ENCODE measurements at places on chromosomes 2 and 18.

- no peak for DNase-seq
These were observed 573 bp downstream of the IGFBP2 start for GRCh38 chr2:216633616-216634369.

DNA sequence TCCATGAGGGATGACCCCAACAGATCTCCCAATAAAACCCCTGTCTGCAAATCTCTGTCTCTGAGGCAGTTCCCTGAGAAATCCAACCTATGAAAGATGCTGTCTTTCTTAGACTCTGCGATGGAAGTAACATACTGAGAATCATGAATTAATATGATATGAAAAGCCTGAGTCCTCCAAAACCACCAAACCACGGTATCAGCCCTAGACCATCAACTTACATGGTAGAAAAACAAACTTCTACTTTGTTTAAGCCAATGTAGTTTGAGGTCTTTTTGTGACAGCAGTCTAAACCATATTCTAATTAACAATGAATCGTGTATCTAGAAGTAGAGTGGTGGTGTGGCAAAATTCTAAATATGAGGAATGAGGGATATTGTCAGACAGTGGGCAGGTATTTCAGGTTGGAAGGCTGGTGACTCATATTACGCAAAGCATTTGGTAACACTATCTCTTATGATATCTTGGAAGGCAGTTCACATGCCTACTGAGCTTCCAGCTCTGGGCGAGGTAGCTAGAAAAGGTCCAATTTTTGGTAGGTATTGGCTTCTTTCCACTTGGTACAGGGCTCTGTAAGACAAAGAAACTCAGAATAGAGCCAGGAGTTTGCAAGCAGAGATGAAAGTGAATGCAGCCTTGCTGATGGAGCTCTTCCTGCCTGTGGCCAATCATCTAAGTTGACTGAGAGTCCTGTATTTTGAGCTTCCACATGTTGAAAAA, 215.8 kb downstream of the ZFP36L2 start:
- no peak for DNase-seq

DNA sequence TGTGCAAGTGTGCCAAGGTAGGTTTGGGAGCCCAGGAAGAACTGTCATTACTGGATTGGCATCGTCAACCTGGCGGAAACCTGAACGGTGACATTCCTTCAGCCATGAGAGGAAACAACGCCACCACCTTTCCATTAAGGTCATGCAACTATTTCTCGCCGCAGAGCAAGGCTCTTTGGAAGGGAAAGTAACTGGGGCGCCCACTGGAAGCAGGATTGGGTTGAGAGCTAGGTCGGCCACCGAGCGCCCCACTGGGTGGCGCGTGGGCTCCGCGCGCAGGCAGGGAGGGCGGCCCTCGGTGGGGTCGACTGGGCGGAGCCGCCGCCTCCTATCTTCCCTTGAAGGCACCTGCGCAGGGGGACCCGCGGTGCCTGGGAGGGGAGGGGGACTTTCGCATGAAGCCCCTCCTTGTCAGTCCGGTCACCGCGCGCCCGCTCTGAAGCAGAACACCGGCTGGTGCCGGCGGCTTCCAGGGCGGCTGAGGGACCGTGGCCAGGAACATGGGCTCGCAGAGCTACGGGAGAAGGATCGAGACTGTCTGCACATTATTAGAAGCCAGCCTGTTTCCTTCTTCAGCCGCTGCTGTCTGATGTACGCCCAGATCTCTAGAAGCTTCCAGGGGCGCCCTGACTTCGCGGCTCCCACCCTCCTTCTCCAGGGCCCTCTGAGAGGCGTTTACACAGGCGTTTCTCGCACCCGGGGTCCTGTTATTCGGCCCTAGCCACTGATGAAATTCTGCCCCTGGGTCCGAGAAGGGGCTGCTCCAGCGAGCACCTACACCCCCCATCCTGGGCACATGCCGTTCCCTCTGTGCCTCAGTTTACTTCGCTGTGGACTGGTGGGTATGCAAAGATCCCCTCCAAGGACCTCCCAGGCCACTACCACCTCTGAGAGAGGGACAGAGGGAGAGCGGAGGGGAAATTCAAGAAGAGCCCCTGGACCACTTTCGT, 27.3 kb upstream of the MAL start:
- DNase-seq: no peak

GRCh38 chr2:219570194-219570923, 980 bp downstream of the OBSL1 start:
- no peak for DNase-seq

DNA sequence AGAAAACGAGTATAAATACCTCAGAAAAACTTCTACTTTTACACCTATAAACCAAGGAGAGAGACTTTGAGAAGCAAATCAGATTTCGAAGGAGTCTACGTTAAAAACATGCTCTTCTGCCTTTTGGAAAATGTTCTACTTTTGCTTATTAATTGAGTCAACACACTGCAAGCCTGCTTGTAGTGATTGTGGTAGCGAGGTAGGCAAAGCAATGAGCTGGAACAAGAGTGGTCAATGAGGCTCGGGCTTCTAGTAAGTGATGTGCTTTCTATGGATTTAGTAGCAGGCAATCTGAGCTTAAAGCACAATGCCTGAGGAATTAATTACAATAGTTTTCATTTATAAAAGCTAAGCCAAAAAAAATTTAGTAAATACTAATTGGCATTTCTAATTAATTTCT, 103.4 kb upstream of the TFCP2L1 start:
- DNase-seq: no peak

DNA sequence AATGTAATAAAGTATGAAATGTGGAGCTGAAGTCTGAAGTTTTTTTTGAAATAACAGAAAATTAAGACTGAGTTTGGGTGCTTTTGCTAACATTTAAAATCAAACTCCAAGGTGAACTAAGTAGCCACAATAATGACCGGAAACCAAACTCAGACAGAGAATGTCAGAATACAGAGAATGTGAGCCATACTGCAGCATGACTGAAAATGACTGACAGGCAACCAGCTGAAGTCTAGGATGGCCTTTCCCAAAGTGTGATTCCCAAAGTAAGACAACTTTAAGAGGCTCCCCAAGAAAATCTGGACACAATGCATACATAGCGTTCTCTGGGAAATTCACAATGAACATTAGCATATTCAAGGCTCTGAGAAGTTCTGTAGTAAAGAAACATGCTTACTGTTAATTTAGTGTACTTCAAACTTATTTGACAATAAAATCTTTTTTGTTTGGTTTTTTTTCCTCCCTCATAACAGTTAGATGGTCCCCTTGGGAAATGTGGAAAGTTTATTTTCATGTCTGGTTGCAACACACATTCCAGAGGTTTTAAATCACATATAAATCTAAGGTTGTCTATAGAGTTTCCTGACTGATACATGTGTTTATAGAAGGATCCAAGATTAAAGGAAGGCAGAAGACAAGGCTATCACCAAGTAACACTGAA, 28.6 kb downstream of the PLA2R1 start:
- DNase-seq: no peak
